Activated T-cell treated with anti-CD3 and anti-CD28 coated beads, Interleukin-2, amount 50 U/mL, for 24 hours (primary cell): ENCODE measurements at places on chromosomes 12 and 14.

- DNase-seq: no peak
Measured at GRCh38 chr12:111780166-111780565, 13.4 kb downstream of the ALDH2 start.

DNA sequence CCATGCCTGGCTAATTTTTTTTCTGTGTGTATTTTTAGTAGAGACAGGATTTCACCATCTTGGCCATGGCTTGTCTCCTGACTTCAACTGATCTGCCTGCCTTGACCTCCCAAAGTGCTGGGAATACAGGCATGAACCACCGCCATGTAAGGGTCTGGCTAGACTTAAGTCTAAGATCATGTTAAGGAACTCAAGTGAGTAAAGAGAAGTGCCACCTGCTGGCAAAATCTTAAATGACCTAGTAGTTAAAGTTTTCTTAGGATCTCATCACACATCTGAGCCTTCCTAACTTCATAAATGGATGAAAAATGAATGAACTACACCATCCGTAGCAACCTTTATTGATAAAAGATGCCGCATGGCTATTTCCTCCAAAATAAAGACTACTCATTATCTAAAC is 1.7 kb upstream of the C12orf56 start:
- DNase-seq: no peak

DNA sequence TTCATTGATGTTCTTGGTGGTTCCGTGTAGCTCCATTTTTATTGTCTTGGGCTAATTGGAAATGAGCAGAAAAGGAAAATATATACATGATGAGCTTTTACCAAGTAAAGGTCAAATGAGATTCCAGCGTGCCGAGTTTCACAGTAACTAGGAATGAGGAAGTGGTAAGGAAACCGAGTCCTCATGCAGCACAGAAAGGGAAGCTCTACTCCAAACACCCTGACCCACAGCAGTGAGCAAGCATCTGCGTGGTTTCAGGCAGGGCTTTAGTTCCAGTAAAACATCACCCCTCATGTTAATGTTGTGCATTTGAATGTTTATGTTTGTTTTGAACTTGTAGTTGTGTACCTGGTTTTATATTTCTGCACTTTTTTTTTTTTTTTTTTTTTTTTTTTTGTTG is 208.0 kb downstream of the SLC41A2 start:
- DNase-seq: no peak

- DNase-seq: no peak
Measured at GRCh38 chr14:62939970-62940369, 105.3 kb downstream of the KCNH5 start.

DNA sequence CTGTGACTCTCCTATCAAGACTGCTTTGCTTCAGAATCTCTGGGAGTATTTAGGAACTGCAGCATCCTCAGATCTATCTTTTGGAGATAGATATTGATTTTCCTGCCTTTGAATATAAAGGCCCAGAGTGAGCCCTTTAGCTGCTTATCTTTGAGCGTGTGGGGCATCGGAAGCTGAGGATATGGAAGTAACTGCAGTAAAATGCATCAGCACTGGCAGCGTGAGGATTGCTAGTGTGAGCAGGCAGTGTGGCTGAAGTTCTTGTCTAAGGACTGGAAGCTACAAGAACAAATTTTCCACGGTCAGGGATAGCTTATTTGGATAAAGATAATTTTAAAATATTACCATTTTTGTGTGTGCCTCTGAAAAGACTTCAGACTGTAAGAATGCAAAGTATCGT is 474.7 kb downstream of the NPAS3 start:
- DNase-seq: no peak
